ENCODE measurements at places on chromosomes 6 and 20.
A peak's percentile ranks its signal among the peaks of the same experiment; 100 is the strongest.

- DNase-seq: no peak
Observed at GRCh38 chr6:145420599-145420998, 314.7 kb downstream of the EPM2A start.

DNA sequence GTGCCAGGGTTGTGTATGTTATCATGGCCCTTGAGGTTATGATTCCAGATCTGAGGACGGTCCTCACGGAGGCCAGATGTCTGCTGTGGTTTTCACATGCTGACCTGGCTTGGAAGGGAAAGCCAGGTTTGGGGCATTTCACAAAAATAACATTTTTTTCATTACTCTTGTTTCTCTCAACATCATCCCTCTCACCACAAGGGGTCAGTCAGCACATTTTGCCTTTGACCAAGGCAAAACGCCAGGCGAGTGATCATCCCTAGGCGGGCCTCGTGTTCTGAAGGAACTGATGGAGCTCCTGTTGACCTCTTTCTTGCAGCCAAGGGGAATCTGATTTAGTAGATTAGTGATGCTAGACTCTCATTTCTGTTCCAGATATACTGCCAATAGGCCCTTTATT is 133.5 kb downstream of the TBC1D7 start:
- peak; percentile 66 for DNase-seq

DNA sequence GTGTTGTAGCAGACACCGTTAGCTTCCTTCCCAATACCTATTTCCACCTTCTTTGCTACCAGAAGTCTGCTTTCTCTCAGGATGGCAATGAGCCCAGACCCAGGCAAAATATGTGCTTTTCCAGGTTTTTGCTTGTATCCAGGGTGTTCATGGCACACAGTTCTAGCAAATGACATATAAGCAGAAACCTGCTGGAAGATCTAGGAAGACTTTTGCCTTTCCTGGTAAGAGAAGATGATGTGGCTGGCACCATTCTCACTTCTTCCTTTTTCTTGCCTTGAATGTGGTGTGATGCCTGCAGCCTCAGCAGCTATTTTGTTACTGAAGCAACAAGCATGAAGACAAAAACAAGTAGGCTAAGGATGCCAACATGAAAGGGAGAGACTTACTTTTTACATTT is 19.2 kb upstream of the TBC1D22B start:
- peak; percentile 51 for DNase-seq

DNA sequence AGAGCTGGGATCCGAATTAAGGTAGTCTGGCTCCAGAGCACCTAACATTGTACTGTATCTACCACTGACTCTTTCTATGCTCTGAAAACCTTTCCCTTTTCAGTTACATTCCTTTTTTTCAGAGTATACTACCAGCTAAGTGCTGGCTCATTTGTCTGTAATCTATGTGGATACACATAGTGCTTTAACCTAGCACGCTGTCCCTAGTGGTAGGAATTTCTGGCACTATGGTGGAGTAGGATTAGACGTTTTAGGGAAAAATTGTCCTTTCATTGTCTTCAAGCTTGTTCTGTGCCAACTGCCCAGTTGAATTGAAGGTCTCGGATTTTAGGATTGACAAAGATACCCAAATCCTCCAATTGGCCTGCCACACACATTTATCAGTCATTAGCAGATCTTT is 259.1 kb upstream of the FERMT1 start:
- DNase-seq: peak; percentile 49

- no peak for DNase-seq
Observed at GRCh38 chr20:46145713-46146112, 27.6 kb downstream of the CD40 start.

GRCh38 chr6:150967381-150967780 is 101.9 kb downstream of the MTHFD1L start:
- DNase-seq: no peak

GRCh38 chr6:67883500-67884366 is 751.3 kb upstream of the ADGRB3 start:
- no peak for DNase-seq

DNA sequence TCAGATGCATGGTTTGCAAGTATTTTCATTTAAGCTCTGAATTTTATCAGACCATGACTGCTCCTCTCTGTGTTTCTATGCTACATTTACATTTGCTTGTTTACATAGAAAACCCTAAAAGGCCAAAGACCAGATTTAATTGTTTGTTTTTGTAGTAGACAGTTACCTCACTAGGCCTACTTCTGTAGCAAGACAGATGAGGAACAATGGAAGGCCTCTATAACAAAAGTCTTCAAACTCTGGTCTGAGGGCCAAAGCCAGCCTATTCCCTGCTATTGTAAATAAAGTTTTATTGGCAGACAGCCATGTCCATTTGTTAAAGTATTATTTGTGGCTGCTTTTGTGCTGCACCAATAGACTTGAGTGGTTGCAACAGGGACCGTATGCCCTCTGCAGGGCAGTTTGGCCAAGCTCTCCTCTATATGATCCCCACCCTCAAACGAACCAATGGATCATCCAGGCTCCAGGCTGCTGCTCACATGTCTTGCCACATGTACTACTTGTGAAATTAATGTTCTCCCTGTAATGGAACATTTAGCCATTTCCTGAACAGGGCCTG is 182.0 kb downstream of the DOK5 start:
- DNase-seq: no peak

DNA sequence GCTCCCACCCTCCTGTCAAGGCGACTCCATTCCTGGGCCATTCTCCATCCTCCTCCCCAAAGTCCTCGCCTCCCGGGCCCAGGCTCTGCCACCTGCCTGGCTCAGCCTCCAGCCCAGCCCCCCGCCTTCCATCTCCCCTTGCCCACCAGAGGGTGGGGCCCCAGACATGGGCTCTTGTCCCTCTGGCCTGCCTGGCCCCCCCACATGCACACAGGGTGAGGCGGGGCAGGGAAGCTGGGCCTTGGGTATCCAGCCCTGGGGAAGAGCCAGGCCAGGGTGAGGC is 95.2 kb downstream of the YTHDF1 start:
- DNase-seq: no peak

DNA sequence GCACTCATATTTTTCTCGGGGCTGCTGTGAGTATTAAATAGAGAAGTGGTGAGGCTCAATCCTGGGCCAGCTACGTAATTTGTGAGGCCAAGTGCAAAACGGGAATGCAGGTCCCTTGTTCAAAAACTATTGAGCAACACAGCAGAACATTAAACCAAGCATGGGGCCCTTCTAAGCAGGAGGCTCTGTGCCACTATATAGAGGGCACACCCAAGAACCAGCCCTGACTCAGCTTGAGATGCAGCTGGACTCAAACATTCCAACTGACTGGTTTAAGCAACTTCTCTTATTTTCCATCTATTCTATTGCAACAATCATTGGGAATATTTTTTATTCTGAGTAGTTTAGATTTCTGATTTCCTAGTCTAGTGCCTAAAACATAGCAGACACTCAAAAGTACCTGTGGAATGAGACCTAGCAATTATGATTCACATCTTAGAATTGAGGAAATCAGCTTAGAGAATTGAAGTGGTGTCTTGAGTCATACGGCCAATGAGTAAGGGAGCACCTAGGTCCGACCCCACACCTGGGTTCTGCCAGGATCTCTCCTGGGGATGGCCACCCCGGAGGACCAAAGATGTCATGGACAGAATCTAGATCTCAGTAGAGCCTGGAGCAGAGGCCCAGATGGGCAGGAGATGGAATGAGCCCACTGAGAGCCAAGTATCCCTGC is 1.3 kb downstream of the SIRPB2 start:
- no peak for DNase-seq

DNA sequence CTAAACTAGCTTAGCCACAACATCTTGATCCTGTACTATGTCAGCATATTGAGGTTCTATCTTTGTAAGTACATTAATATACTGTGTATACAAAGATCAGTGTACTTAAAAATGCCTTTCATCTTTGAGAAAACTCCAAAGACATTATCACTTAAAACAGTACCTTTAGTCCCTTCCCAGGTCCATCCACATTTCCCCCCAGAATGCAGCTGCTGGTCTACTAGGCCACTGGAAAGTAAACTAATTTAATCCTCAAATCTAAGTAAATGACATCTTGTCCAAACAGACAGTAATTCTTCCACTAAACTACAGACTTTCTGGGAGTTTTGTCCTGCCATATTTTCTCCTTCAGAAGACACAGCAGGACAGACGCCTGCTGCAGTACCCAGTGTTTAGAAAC is 68.7 kb downstream of the SYCP2 start:
- no peak for DNase-seq

DNA sequence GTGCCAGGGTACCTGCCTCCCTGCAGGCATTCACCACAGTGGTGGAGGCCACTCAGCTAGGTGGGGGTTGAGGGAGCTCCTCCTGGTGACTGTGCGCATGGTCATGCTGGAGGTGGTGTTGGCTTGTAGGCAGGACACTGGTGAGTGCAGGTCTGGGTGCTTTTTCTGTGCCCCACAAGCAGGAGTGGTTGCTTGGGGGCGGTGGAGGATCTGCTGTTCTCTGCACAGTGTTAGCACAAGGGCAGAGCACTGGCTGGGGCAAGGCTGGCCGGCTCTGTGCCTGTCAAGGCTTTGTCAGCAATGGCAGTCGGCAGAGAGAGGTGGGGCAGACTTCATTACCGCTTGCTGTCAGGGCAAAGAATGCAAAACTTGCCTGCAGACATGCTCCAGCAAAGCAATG is 632.1 kb upstream of the ID4 start:
- DNase-seq: no peak

- peak; percentile 85 for DNase-seq
Observed at GRCh38 chr6:91476000-91476399, 889.1 kb upstream of the MAP3K7 start.

DNA sequence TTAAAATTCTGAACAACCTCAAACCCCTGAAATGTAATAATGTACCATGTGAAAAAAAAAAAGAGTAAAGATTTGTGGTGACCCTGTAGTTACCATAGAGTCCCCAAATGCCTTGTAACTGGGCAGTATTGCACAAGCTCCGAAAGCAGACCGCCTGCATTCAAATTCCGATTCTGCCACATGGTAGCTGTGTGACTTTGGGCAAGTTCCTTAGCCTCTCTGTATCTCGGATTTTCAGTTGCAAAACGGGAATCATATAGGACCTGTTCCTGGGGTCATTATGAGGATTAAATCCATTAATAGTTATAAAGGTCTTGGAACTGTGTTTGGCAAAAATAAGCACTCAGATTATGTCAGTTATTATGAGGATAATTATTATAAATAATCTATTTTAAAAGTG is 43.6 kb downstream of the TSPYL4 start:
- DNase-seq: no peak

DNA sequence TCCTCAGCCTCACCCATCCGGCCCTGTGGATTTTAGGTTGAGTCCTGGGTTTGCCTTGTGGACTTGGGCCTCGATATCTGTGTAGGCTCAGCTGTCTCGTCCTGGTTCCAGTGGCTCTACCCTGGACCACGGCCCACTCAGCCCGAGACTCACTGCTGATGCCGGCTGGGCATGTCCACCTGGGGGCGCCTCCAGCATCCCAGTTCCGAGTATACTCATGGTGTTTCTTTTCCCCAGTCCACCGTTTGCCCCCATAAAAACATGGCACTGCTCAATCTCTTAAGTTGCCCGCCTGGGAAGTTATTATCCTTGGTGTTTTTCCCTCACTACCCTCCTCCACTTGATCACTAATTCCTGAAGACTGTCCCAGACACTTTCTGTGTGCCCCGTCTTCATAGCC is 99.1 kb downstream of the ARID1B start:
- no peak for DNase-seq

GRCh38 chr6:170124836-170125235 is 166.0 kb downstream of the DLL1 start:
- no peak for DNase-seq

DNA sequence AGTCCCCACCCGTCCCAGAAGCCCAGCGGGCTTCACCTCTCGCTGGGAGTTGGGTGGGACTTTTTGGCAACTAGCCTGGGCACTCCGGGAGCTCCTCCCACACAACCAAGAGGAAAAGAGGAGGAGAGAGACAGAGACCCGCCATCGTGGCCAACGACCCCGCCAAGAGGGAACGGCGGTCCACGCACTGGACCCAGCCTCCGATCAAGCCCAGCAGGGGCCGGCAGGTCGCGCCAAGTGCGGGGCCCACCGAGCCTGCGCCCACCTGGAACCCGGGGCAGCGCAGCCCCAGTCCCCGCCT is 3.0 kb upstream of the TMEM14C start:
- DNase-seq: no peak

DNA sequence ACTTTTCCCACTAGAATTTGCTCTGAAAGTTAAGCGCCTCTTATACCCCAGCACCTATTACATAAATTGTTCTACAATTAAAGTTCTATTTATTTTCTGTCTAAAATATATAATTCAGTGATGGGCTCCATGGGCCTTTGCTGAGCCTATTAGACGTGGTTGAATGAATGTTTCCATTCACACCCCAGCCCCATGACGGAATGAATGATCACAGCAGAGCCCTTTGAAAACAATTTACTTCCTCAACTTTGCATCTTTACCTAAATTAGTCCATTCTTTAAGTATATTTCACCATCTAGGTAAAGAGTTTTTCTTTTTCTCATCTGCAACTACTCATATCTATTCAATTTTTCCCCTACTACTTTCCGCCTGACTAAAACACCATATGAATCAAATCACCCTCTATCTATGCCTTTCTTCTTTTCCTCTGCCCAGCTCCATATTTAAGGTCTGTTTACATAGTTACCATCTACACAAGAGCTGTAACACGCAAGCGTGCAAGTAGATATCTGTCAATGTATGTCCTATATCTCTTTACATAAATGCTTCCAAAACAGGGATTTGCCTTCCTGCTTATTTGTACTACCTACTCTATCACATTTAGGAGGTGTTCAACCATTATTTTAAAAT is 69.7 kb downstream of the ECT2L start:
- no peak for DNase-seq

GRCh38 chr6:17945111-17945510 is 42.3 kb downstream of the KIF13A start:
- no peak for DNase-seq

GRCh38 chr6:139369068-139369467 is 5.4 kb downstream of the CITED2 start:
- peak; percentile 72 for DNase-seq

DNA sequence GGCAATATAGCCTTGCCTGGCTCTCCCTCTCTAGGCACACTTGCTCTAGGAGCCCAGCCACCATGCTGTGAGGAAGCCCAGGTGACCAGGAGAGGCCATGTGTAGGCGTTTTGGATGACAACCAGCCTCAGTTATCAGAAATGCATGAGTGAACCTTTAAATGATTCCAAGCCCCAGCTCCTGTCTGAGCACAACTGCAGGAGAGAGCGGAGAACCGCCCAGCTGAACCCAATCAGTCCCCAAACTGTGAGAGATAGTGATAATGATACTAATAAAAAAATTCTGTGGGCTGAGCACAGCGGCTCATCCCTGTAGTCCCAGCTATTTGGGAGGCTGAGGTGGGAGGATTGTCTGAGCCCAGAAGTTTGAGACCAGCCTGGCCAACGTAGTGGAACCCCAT is 83.8 kb upstream of the TOX2 start:
- no peak for DNase-seq

GRCh38 chr6:56424542-56425083 is 177.2 kb upstream of the COL21A1 start:
- no peak for DNase-seq

GRCh38 chr20:10761232-10761631 is 87.4 kb upstream of the JAG1 start:
- peak; percentile 83 for DNase-seq

GRCh38 chr6:117495869-117496268 is 13.4 kb downstream of the DCBLD1 start:
- peak; percentile 11 for DNase-seq

GRCh38 chr20:8454137-8454712 is 322.2 kb downstream of the PLCB1 start:
- peak; percentile 82 for DNase-seq
